Kidney epithelial cell (primary cell): ENCODE measurements at places on chromosomes 16 and 17.

DNA sequence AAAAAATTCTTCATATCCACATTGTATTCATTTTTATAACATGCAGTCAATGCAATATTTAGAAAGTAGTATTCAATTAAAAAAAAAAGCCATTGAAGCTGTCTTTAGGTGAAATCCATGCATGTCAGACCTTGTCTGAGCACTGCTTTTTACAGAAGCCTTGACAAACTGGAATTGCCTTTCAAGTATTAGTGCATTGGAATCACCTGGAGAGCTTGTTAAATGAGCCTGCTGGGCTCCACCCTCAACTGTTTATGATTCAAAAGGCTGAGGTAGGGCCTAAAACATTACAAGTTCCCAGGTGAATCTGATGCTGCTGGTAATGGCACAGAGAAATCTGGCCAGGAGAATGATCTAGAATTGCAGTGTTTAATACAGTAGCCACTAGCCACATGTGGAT is 85.8 kb downstream of the HIC1 start:
- no peak for DNase-seq

DNA sequence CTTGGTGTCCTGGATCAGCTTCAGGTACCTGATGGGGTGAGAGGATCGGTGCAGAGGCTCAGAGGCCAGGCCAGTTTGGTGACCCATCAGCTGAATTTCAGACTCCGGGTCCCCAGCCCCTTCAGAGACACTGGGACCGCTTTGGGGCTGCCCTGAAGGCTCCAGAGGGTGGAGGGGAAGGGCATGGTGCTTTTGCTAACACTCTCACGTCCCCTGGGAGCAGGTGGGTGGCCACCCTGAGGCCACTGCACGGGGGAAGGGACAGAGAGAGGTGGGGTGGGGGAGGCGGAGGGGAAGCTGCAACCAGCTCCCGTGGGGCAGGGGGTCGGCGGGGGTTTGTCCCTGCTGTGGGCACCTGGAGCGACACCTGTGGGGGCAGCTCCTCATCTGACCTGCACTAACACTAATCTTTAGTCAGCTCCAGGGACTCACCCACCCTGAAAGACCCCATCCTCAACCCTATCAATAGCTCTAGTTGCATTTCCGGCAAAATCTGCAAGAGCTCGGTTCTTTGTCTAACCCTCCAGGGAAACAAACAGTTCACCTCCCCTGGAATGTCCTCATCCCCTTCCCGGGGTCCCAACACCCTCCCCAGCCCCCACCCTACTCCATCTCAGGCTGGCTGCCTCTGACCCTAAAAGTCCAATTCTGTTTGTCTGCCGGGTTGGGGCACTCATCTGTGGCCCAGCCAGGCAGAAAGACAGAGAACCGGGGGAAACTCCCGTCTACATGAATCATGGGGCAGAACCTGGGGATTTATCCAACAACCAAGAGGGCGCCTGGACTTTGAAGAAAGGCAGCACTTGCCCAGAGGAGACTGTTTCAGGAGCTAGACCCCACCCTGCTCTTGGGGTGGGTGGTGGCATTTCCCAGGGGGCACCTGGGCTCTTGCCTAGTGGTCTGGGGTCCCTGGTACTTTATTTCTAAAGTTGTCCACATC is 91.9 kb upstream of the CBX4 start:
- DNase-seq = no peak

GRCh38 chr16:71627731-71628181 is 1.8 kb downstream of the MARVELD3 start:
- DNase-seq = no peak

DNA sequence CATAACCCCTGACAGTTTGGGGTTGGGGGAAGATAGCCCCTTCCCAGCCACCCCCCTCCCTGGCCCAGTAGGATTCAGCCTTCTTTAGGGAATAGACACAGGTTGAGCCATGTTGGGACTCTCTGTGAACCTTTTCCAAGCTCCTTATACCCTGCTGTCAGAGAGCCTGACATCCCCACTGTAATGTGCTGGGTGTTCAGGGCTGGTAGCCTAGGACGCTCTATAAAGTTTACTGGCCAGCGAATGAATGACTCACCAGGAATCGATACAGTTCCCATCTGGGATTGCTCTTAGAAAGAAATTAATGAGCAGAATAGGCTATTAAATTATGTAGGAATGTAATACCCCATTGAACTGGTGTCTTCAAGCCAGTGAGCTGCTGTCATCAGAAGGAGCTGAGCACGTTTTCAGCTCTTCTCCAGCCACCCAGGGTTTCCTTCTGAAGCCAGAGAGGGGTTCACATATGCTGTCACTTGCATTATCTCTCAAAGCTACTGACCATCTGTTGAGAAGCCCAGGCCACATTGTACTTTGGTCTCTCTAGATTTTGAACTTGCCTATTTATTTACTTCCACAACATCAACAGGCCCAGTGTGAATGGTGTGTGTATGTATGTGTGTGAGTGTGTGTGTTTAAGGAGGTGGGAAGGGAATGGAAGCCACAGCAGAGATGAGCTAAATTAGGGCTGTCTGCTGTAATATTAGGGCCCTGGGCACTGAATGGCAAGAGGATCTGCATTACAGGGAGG is 64.9 kb downstream of the SPACA3 start:
- DNase-seq = no peak

GRCh38 chr16:15856182-15856581 is 646 bp downstream of the MYH11 start:
- no peak for DNase-seq

DNA sequence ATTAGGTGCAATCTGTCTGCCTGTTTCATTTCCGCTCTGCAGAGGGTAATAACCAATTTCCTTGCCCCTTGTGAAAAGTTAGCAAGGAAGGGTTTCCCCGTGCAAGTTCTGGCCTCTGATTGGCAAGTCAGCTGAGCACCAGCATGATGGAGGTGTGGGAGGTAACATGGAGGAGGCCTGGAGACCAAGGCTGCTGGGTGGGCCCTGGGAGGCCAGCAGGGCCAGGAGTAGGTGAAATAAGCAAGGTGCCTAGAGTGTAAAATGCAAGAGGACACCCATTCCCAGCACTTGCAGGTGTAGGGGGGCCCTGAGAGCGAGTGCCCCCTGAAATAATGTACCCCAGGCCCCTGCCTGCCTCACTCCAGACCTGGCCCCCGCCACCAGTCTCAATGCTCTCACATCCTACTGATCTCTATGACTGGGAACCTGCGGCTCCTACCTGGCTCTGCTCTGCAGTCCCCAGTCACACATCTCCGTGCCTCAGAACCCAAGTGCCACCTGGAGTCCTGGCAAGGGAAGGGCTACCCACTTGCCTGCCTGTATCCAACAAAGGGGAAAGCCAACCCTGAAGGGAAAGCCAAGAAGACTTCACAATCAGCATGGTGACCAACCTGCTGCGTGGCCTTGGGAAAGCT is 116.2 kb downstream of the C16orf78 start:
- no peak for DNase-seq

- DNase-seq = no peak
These were observed 8.4 kb downstream of the YWHAE start for GRCh38 chr17:1391577-1391976.

DNA sequence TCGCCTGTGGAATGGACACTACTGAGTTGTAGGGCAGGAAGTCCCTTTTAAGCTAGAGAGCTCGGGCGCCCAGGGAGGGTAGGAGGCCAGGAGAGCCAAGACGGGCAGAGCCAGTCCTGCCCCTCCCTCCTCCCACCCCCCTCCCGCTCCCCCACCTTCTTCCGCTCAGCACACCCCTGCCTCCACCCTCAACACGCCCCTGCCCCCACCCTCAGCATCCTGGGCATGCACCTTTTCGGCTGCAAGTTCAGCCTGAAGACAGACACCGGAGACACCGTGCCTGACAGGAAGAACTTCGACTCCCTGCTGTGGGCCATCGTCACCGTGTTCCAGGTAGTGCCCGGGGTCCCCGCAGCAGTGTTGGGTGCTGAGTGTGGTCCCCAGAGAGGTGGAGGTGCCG is 18.3 kb downstream of the TPSG1 start:
- no peak for DNase-seq

DNA sequence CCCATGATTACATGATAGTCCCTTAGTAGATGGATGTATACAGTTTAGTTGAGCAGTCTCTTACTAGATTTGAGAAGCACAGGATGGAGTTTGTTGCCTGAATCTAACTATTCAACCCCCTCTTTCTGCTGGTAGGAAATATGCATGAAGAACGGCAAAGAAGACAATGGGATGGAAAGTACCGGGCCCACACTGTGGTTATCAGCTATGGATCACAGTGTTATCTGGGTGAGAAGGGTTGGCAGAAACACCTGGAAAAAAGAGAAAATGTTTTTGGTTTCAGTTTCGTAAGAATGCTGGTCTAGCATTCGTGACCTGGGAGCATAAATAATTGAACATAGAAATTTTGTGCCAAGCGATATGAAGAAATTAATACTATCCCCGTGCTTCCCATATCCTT is 53.1 kb downstream of the ANKFN1 start:
- DNase-seq = no peak

DNA sequence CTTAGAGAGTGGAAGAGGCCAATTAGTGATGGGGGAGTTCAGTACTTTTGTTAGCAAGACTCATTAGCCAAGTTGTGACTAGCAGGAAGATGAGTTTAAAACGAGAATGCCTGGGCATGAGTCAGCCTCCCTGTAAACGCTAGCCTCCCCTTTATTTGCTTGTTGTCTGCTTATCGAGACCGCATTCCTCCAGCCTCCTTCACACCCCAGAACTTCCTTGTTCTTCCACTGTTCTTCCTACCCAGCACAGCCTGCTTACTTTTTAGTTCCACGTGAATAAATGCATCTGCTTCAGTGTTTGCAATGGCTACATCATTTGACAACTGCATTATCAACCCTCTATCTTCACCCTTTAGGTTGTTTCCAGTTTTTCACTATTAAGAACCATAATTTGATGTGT is 20.2 kb upstream of the OR3A1 start:
- no peak for DNase-seq

DNA sequence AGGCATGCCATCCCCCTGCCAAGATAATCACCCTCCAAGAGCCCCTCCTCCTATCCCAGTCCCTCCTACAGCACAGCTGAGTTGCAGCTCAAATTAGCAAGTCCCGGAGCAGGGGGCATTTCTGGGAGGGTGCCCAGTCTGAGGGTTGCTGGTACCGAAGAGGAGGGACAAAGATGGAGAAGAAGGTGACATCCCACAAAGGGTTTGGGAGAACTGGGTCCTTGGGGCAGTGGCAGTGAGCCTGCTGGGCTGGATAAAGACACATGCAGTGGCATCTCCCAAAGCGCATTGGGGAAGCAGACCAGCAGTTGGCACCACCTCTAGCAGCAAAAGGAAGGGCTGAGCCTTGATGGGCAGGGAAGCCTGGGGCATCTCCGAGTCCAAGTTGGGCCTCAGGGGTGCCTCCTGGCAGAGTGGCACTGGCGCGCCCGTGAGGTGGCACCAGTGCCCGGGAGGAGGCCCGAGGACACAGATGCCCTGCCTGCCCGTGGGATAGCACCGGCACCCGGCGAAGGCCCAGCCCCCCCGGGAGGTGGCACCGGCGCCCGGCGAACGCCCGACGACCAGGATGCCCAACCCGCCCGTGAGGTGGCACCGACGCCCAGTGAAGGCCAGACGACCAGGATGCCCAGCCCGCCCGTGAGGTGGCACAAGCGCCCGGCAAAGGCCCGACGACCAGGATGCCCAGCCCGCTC is 622 bp downstream of the TOM1L2 start:
- no peak for DNase-seq

DNA sequence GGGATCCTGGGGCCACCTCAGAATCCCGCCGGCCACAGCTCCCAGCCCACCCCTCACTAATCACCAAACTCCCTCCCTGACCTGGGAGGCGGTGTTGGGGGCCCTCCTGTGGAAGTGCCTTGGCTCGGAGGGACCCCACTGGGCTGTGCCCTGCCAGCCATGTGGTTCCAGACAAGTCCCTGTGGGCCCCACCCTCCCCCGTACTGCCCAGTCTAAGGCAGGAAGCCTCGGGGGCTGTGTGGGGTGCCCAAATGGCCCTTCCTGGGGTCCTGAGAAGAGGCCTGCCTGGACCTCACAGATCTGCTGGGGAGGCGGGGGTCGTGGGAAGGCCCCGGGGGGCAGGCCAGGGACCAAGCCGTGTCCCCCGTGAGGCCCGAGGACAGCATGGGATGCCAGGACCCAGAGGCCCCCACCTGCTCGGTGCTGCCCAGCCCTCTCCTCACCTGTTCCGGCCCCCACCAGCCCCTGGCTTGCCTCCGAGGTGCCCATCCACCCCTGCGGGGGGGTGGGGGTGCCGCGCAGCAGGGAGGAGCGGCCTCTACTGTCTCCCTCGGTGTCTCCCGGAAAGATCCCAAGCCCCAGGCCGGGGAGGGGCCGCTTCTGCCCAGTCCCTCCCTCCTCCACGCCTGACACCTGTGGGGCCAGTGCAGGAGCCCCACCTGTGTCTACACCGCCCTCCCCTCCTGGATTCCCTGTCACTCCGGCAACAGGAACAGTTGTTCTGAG is 9.3 kb upstream of the KREMEN2 start:
- no peak for DNase-seq

DNA sequence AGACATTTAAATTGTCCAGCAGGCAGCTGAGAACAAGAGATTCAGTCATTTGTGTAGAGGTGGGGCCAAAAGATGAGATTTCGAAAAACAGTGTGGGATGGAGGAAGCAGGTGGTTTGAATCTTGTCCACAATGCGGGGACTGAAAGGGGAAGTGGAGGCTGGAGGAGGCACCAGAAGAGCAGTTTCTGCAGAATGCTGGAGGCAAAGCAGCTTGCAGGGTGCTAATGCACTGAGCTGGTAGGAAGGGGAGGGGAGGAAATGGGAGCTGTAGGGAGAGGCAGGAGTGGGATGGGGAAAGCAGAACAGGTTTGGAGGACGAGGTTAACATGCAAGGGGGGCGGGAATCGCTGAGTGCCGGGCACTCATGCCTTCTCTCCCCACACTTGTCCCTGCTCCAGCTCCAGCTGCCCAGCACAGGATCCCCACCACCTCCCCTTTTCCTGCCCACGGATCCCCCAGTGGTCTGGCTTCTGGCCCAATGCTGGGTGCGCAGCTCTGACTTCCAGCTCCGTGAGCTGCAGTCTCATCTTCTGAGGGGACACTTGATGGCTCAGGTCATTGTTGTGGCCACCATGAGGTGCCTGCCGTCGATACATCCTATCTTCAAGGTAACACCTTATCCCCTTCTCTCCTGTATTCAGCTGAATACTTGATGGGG is 9.4 kb downstream of the C17orf100 start:
- DNase-seq = no peak

- DNase-seq = no peak
These were observed 48.9 kb upstream of the FASN start for GRCh38 chr17:82146663-82147654.

GRCh38 chr16:82152641-82153112 is 17.3 kb downstream of the MPHOSPH6 start:
- DNase-seq = no peak

DNA sequence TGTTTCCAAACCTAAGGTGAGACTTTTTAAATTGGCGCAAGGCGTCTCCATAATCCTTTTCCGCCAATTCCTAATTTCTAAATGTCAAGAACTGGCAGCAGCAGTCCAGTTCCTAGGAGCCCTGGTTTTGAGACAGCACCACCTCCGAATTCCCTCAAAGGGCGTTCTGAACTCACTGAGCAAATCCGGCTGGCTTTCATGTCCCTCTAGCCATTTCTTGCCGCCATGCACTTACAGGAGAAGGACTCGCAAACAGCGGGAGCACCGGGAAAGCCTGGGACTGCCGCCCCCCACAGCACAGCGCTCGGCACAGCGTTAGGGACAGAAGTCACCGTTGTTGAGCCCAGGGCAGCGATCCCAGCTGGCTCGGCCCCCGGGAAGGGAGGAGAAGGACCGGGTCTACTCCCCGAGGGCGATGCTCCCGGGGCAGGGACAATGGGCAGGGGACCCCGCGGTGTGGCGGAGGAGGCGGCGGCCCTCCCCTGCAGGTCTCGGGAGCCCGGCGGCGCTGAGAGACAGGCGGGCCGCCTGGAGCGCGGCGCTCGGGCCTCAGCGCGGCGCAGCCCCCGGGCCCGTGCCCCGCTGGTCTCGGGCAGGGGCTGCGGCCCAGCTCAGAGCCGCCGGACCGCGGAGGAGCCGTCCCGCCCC is 545 bp downstream of the ARHGAP17 start:
- DNase-seq = no peak
